ENCODE measurements at places on chromosomes 1 and 21.

DNA sequence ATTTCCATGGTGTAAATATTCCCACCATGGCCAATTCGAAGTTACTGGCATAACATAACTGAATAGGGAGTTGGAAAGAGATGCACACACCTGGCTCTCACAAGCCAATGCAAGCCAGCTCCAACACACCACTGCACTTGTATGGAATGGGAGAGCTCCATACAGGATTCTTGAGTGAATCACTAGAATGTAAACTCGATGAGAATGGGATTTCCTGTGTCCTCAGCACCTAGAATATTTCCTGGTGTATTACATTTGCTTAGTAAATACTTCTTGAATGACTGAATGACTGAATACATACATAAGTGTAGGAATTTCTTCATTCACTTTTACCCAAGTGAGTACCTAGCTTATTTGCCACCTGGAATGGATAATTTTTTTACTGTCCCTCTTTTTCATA lies 16.2 kb upstream of the PPIE start:
- no peak for DNase-seq

DNA sequence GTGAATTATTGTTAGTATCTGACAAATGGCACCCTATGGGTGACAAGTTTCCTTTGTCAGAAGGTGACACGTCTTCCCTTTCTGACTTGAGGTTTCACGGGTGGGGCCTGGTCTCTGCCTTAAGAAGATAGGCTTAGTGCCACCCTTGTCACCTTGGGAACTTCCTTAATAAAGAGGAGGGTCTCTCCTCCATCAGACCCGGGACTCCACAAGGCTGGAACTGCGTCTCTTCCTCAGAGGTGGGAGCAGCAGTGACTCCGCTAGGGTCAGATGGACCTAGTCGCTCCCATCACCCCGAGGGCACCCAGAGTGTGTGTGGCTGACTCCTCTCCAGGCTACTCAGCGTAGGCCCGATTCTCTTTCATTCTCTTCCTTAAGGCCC lies 774 bp upstream of the WDTC1 start:
- DNase-seq = no peak

DNA sequence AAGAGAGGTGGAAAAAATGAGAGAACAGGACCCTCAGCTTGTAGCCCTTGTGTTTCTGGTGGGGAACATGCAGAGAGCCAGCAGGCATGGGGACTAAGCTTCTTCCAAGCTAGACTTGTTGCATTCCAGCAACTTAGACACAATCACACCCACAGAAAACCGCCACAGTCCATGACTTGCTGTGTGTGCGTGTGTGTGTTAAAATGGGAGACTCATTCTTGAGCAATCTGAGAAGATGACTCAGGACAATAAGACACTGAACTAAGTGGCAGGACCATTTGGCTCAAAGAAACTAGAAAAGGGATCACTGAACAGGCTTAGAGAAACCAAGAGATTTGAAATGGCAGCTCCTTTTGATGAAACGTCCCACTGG lies 78.0 kb downstream of the HLX start:
- DNase-seq = no peak

DNA sequence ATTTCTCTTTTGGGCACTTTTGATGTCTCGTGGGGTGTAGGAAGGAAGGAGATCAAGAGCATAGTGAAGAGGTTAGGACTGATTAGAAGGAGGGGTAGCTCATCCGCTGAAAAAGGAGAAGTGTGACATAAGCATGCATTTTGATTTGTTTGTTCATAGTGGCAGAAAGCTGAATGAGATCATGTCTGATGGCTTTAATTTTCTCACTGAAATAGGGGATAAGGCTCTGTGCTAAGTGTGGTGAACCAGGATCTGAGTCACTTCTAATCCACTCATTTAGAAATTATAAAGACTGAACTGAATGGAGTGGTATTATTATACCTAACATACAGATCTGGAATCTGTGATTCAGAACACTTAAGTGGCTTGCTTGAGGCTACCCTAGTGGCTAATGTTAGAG lies 344.5 kb downstream of the PDE4B start:
- no peak for DNase-seq

- no peak for DNase-seq
Observed at GRCh38 chr1:221810406-221810805, 68.5 kb upstream of the DUSP10 start.

DNA sequence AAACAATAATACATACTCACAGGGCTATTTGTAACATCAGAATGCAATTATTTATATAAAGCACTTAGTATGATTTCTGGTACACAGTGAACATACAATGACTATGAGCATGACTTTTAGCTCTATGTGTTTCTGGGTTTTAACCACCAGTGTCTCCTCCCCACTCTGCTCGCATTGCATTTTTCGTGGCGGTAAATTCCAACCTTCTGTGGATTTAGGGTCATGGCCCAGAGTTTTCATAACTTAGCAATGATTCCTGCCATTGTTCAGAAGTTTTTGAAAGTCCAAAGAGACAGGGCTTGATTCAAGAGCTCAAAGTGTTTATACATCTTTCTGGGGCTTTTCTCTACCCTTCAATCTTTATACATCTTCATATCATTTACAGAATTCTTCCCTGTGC lies 191.3 kb downstream of the BACH1 start:
- no peak for DNase-seq

DNA sequence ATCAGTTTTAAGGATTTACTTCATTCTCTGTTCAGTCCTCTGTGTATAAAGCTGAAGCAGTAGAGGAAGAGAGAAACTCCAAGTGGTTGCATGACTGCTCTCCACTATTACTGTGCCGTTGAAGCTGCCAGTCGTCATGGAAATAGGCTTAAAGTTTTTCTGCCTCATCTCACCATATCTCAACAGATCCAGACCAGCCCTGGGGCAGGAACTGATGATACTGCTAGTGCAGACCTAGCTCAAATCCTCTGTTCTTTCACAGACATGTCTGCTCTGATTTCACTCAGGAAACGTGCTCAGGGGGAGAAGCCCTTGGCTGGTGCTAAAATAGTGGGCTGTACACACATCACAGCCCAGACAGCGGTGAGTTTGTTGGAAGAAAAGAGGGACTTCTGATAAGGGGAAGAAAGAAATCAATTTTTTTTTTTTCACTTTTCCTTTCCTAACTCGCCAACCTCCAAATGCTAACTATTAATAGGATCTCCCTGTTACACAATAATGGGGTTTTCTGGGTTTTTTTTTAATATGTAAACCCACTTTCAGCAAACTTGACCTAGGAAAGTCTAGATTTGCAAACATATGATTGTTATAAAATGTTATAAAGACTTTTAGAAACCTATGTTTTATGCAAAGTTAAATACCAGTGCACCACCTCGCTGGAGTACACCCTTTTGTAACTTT lies 22.2 kb upstream of the STRIP1 start:
- no peak for DNase-seq

GRCh38 chr1:196651637-196652215 lies at the start of gene CFH:
Gene CFH, plus strand, starts transcription at chr1:196652043. Its CDS starts 75 bp downstream, at chr1:196652118.
- no peak for DNase-seq

GRCh38 chr1:159935719-159936272 lies 9.6 kb downstream of the IGSF9 start:
- DNase-seq = no peak

DNA sequence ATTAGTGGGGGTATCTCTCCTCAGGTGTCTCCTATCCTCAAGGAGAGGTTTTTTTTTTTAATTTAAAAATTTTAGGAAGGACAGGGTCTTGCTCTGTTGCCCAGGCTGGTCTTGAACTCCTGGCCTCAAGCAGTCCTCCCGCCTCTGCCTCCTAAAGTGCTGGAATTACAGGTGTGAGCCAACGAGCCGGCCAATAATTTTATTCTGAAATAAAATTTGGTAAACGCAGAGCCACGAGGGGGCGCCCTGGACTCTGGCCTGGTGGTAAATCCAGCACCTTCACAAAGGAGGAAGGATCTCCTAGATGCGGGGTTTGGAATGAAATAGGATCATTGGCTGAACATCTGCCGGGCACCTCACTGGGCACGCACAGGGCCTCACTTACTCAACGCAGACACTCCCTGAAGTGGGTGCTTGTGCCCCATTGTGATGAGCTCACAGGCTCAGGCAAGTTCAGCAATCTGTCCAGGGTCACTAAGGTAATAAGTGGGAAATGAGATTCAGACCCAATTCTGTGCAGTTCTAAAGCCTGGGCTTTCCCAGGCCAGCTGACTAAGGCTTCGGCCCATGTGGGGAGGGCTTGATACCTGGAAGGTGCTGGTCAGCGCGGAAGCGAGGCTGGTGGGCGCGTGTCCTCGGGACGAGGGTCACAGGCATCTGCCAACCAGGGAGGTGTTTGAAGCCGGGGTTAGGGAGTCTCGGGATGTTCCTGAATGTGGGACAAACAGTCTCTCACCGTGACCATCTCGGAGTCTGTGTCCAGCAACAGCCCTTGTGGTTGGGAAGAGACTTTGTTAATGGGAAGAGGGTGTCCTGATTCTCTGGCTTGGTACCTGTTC lies 32.7 kb upstream of the ETV3 start:
- DNase-seq = no peak

DNA sequence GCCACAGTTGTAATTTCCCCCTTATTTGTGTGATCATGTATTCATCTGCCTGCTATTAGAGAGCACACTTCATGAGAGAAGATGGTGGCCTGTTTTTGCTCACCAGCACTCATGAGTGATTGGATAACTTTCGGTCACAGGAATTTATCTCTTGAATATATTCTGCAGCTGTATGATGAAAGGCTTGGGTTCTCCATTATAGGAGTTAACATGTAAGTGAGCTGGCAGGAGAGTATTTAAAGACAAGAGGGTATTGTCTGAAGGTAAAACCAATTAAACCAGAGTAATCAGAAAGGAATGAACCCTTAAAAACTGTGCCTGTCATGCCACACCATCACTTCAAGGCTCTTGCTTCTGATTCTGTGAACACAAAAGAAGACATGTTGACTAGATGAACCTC lies 574.9 kb upstream of the CAMK1G start:
- no peak for DNase-seq

DNA sequence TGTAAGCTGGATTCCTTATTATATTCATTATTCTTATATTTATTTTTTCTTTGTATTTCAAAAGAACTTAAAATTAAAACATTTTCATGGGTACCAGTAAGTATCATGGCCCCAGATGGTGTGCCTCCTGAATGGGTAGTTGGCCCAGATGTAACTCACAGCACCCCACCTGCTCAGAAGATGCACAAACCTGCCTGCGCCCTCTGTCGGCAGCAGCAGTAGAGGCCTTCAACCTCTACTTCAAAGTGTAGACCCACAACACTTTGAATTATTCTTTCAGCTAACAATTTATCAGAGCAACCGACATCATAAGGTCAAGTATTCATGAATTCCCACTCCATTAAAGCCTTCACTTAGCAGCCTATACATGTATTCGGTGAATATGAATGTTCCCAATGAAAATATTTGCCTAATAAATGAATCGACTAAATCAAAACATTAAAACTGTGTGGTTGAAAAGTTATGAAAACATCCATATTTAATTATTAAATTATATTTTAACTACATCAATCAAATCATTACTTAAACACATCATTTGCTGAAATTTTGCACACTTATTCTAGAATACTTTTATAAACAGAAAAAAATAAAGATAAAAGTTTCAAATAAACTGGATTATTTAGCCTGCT lies 25.4 kb downstream of the PIGM start:
- DNase-seq = peak; percentile 60

GRCh38 chr1:175450219-175450618 lies 257.6 kb upstream of the KIAA0040 start:
- DNase-seq = no peak

GRCh38 chr21:44043613-44044012 lies 31.5 kb downstream of the TRAPPC10 start:
- DNase-seq = no peak

DNA sequence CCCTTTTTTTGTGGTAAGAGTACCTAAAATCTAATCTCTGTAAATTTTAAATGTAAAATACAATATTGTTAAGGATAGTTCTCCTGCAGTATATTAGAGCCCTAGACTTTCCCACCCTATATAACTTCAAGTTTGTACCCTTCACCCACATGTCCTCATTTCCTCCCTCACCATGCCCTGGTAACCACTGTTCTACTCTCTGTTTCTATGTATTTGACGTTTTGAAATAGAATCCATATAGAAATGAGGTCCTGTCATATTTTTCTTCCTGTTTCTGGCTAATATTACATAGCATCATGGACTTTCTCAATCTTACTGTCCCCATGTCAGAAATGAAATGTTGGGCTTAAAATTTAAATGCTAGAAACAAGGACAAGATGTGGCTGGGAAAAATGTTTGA lies 24.8 kb downstream of the GBP7 start:
- DNase-seq = no peak

DNA sequence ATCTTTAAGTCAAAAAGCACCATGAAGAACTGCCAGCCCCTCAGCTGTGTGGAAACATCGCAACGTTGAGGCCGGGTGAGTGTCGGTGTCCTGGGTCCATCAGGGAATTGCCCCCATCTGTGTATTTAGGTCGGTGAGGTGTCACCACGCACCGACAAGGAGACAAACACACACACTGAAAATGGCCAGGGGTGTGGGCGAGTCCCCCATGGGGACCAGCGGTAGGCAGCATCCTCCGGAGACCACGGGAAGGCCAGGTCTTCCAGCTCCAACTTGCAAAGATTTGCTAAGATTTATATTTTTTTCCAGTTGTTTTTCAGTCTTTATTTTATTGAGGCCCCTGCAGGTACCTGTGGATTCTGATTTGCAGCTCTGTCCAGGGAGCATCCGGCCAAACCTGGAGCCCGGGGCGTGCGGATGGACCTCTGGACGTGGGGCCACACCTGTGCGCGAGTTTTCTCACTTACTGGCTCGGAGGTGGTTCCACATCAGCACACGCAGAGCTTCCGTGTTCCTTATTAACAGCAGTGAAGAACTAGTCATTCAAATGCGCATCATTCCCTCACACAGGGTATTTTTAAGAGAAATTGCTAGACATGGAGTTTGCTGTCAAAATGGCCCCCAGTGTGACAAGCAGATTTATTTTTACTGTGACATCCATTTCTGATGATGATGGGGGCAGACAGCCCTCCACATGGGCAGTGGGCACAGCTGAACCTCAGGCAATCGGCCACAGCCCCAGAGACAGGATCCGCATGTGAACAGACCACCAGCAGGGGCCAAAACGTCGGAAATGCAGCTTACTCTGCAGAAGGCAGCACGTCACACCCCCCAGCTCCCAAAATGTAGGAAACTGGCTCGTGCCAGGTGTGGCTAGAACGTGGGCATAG lies 17.2 kb upstream of the SLC19A1 start:
- no peak for DNase-seq

DNA sequence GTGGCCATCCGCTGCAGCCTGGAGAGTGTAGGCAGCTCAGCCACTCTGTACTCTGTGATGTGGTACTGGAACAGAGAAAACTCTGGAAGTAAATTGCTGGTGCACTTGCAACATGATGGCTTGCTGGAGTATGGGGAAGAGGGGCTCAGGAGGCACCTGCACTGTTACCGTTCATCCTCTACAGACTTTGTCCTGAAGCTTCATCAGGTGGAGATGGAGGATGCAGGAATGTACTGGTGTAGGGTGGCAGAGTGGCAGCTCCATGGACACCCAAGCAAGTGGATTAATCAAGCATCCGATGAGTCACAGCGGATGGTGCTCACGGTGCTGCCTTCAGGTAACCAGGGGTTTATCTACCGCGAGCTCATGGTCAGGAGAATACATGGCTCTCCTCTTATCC lies 24.0 kb downstream of the CD101 start:
- no peak for DNase-seq
